ENCODE measurements at places on chromosomes 7 and 10.

DNA sequence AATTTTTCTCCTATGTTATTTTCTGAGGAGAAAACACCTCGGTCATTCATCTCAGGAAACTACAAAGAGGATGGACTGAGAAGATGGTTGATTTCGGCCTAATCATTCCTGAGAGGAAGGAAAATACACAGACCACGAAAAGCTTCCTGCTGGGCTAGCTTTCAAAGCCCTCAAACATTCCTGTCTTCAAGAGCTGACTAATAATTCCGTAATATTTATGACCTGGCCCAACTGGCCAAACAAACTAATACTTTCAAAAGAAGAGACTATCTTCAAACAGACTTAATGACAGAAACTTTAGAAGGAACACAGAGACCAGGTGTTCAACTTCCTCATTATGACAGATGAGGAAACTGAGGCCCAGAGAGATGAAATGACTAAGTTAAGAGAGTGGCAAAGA lies 215.1 kb upstream of the FRMD4A start:
- DNase-seq: no peak

DNA sequence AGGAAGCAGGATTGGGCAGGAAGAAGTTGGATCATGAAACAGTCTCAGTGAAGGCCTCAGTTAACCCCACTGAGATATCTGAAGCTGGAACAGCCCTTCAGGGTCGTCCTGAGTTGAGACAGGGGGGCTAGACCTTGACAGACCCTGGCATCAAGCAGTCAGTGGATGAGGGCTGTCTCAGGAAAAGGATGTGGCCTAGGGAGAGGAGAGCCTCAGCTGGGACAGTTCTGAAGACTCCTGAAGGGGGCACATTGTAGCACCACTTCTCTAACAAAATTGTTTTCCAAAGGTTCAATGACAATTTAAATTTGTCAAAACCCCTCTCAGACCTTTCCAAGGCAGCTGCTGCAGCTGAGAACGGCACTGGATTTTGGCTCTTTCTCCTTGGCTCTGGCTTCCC lies 15.8 kb upstream of the SLK start:
- no peak for DNase-seq

DNA sequence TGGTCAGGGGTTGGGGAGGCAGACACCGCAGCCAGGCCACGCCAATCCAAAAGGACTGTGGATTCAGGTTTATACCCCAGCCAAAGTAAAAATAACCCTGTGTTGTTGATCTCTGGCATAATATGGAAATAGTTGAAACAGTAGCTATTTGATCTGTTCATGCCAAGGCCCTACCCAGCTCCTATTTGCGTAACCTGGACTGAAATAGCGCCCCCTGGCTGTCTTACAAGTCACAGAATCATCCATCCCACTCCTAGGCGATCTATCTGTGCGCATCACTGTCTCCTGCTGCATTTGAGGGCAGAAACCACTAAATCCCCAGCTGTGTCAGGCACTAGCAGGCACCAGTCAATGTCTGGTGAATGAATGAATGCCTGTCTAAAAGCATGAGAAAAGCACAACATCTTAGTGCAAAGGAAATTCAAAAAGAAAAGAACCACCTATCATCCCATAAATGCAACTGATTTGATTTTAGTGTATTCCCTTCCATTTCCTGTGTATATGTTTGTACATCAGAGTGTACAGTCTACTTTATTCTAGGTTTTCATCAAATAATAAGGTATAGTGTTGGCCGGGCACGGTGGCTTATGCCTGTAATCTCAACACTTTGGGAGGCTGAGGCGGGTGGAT lies 160.0 kb downstream of the SLIT1 start:
- peak; percentile 24 for DNase-seq

- DNase-seq: no peak
These were observed 53.2 kb downstream of the TFAM start for GRCh38 chr10:58438340-58438871.

DNA sequence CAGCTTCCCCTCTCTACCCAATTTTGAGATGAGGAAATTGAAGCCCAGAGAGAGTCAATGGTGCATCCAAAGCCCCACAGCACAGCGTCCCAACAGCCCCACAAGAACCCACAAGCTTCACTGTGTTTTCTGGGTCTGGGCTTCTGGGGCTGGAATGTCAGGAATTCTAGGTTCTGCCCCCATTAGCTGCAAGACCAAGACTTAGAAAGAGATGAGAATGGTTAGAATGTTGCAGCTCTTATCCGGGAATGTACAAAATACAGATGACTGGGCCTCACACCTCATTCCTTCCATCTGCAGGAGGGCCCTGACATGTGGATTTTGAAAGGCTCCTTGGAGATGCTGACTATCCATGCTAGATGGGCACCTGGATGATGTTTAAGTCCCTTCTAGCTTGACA lies 6.0 kb upstream of the SGPL1 start:
- DNase-seq: no peak

DNA sequence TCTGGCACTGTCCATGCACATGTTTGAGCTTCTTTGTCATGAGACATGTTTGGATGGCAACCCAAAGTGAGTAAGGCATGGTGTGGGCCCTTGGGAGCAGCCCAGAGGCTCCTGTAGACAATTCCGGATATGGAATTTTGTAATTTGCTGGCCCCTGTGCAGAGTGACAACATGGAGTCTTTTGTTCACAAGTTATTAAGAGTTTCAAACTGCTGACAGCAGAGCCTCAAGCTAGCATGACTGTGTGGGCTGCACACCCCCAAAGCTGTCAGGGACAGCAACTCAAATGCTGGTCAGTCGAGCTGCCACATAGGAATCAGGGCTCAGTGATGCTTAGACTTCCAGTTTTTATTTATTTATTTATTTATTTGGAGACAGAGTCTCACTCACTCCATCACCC lies 7.0 kb upstream of the MYL7 start:
- no peak for DNase-seq

GRCh38 chr10:104138131-104138530 lies 16.2 kb downstream of the SFR1 start:
- DNase-seq: no peak

- no peak for DNase-seq
These were observed 55.9 kb upstream of the PCGF5 start for GRCh38 chr10:91164520-91165065.
